PC-9 (cell line): ENCODE measurements at places on chromosomes 3 and 15. TPM values are rescaled to one million over a fixed set of nuclear protein-coding genes. Genes with fewer than 3 reads are reported as not detected.

- no peaks in the 10 kb centered on the region for H3K27me3 ChIP-seq
- no peaks in the 10 kb centered on the region for H3K36me3 ChIP-seq
- H3K4me1 ChIP-seq, result peaks cover 10% of the 10 kb centered on the region
These were observed 24.8 kb upstream of the RBP1 start for GRCh38 chr3:139564294-139564861.

GRCh38 chr3:160678292-160678842 is 1.4 kb downstream of the ARL14 start:
- peaks cover 57% of the 10 kb centered on the region for H3K4me1 ChIP-seq
- peaks cover 5% of the 10 kb centered on the region; the same call in 1 of the 2 replicates for H3K36me3 ChIP-seq
- H3K4me3 ChIP-seq, result peak overlapping the region; percentile 48
- H3K27ac ChIP-seq, result peak overlapping the region; percentile 91

DNA sequence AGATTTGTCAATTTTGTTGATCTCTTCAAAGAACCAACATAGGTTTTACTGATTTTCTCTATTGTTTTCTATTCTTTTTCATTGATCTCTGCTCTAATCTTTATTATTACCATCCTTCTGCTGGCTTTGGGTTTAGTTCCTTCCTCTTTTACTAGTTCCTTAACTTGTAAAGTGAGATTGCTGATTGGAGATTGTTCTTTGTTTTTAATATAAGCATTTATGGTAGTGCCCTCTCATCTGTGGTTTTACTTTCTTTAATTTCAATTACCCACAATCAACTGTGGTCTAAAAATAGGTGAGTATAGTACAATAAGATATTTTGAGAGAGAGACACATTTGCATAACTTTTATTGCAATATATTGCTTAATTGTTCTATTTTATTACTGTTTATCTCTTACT is 13.2 kb upstream of the CLRN1 start:
- no peak overlapping the region for H3K4me3 ChIP-seq
- H3K4me1 ChIP-seq, result no peaks in the 10 kb centered on the region
- H3K27ac ChIP-seq, result no peak overlapping the region
- no peaks in the 10 kb centered on the region for H3K36me3 ChIP-seq

- peaks cover 7% of the 10 kb centered on the region for H3K4me1 ChIP-seq
- DNase-seq, result no peak
- H3K36me3 ChIP-seq, result 0 out of 2 replicates have a peak, but pooled peaks cover 4% of the 10 kb centered on the region
- H3K27me3 ChIP-seq, result no peaks in the 10 kb centered on the region
- no peak overlapping the region for H3K4me3 ChIP-seq
These were observed 5.7 kb downstream of the DUT start for GRCh38 chr15:48336940-48337339.

- H3K27me3 ChIP-seq, result peaks cover 29% of the 10 kb centered on the region
- no peak overlapping the region for H3K4me3 ChIP-seq
- DNase-seq, result no peak
- no peaks in the 10 kb centered on the region for H3K4me1 ChIP-seq
These were observed 44.3 kb upstream of the NTRK3 start for GRCh38 chr15:88300861-88301260.

DNA sequence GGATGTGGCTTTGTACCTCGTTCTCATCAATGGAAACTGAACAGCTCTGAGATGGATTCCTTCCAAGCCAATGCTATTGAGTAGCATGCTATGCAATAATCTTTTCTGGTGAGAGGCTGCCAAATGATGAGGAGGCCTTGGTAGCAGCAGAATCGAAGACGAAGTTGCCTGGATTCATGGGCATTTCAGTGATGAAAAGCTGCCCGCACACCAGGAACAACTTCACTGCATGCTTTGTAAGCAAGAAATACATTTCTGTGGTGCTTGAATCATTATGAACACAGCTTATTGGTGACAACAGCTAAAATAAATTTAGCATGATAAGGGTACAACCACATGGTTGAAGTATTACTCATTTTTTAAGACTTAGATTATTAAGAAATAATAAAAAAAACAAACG is 246.8 kb upstream of the ROBO1 start:
- H3K36me3 ChIP-seq, result no peaks in the 10 kb centered on the region
- H3K4me3 ChIP-seq, result no peak overlapping the region
- no peak overlapping the region for H3K27ac ChIP-seq
- DNase-seq, result no peak

DNA sequence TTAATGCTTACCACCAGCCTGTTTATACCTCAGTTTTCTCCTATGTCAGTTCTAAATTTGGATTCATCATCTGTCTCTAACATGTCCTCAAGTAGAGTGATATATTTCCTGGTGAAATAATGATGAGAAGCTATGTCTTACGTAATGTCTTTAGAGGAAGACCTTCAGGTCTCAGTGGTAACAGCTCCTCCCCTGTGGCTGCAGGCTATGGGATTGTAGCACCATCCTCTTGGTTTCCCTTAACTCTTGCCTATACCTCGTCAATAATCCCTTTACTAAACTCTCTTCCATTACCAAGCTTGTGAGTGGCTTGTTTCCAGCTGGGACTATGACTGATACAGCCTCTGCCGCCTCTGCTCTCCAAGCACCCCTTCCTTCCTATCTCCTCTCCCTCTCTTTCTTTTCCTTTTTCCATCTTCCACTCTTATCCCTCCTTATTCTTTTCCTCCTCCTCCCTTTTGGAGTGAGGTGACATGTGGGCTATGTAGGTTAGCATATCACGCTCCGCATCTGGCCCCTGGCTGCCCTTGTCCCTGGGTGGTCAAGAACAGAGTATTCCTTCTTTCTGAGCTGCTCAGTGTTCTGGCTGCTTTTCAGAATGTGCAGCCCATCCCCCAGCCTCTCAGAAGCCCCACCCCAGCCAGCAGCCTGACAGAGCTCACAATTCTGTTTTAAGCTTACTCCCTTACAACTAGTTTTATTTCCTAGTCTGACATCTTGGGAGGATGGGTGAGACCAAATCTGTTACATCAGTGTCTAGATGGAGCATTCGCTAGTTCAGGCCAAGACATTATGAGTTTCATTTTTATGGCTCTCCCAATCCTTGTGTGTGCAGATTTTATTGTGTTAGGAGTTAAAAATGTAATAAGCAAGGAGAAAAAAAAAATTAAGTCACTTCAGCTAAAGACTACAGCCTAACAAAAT is 75.0 kb upstream of the RNU6-1 start:
- 0 out of 2 replicates have a peak, but pooled peaks cover 11% of the 10 kb centered on the region for H3K4me1 ChIP-seq
- H3K4me3 ChIP-seq, result no peak overlapping the region
- DNase-seq, result no peak
- no peaks in the 10 kb centered on the region for H3K27me3 ChIP-seq
- no peaks in the 10 kb centered on the region for H3K36me3 ChIP-seq

- DNase-seq, result no peak
- no peaks in the 10 kb centered on the region for H3K27me3 ChIP-seq
- no peak overlapping the region for H3K4me3 ChIP-seq
- no peaks in the 10 kb centered on the region for H3K4me1 ChIP-seq
- no peaks in the 10 kb centered on the region for H3K36me3 ChIP-seq
These were observed 20.9 kb downstream of the AVEN start for GRCh38 chr15:34018021-34018645.

DNA sequence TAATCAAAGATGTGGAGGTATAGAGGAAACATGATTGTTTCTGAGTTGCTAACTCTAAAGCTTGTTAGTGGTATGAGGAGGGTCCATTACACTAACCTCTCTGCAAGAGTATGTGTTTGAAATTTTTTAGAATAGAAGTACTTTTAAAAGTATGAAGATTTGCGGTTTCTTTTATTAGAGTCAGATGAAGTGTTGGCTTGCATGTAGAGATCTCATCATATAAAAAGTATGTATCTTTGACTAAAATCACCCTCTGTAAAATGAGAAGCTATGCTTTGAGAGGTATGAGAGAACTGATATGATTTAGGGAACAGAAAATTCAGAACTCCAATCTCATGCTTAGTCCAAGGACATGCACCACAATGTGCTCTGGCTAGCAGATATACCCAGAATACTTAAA is 140.4 kb upstream of the MBNL1 start:
- no peak overlapping the region for H3K27ac ChIP-seq
- no peaks in the 10 kb centered on the region for H3K36me3 ChIP-seq
- no peaks in the 10 kb centered on the region for H3K4me1 ChIP-seq
- no peaks in the 10 kb centered on the region for H3K27me3 ChIP-seq
- DNase-seq, result no peak

GRCh38 chr3:129228891-129229585 is 20.4 kb upstream of the COPG1 start:
- no peaks in the 10 kb centered on the region for H3K36me3 ChIP-seq
- peak overlapping the region; percentile 82 for H3K27ac ChIP-seq
- H3K27me3 ChIP-seq, result no peaks in the 10 kb centered on the region
- H3K4me1 ChIP-seq, result peaks cover 72% of the 10 kb centered on the region

- no peak for DNase-seq
- H3K27me3 ChIP-seq, result no peaks in the 10 kb centered on the region
- no peak overlapping the region for H3K27ac ChIP-seq
- no peaks in the 10 kb centered on the region for H3K36me3 ChIP-seq
- no peak overlapping the region for H3K4me3 ChIP-seq
These were observed 64.5 kb upstream of the LRIG1 start for GRCh38 chr3:66565301-66565700.

- no peaks in the 10 kb centered on the region for H3K36me3 ChIP-seq
- H3K4me1 ChIP-seq, result no peaks in the 10 kb centered on the region
- H3K27ac ChIP-seq, result no peak overlapping the region
- no peak overlapping the region for H3K4me3 ChIP-seq
These were observed 38.7 kb downstream of the FEM1B start for GRCh38 chr15:68316061-68316804.

DNA sequence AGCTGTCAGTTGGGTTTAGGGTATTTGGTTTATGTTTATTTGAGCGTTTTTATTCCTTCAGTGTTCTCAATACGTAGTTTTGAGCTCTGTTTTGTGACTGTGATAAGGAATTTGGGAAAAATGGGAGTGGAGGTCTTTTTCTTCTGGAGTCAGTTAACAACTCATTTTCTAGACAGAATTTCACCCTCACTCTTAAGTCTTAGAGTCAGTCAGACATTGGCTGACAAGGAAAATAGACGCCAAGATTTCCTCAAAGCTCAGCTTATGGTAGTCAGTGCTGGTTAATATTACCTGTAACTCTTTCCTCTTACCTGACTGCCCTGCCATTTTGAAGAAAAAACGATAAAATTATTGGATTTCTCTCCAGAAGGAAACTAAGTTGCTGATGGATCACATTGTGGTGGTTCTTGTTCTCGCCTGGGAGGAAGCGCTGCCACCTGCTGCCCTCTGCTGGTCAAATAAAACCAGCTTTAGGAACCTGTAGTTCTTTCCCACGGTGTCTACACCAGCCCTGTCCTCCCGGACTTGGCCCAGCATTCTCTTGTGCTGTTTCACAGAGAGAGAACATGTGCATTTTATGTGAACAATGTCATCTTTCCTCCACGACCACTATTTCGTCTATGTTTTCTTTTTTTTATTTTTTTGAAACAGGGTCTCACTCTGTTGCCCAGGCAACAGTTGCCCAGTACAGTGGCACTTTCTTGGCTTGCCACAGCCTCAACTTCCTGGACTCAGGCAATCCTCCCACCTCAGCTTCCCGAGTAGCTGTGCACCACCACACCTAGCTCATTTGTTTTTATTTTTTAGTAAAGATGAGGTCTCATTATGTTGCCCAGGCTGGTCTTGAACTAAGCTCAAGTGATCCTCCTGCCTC is 41.4 kb upstream of the UMPS start:
- H3K27ac ChIP-seq, result no peak overlapping the region
- no peak overlapping the region for H3K4me3 ChIP-seq
- peak; percentile 57 for DNase-seq
- no peaks in the 10 kb centered on the region for H3K4me1 ChIP-seq

DNA sequence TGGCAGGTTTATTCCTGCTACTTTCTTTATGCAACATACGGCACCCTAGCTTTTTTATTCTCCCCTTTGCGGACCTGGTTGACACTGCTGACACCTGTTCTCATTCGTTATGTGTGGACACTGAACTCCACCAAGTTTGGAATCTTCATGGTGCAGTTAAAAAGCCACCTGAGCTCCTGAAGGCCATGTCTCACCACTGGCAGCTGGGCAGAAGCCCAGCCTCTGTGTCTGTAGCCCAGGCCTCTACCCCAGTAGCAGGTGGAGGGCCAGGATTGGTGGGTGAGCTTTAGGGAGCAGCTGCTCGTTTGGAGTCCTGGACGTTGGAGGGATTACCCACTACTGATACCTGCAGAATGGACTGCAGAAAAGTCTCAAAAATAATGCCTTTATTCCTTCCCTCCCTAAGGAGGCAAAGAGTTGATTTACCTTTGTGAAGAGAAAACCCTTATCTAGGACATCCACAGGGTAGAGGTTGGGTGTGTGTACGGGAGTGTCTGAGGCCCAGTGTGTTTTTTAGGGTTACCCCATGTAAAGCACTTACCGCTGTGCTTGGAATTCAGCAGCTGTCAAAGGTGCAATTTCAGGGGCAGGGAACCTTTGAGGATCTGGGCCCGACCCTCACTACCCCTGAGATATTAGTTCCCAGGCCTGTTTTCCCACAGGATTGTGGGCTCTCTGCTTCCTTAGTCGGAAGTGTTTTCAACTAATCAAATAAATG is 637 bp upstream of the CCNDBP1 start:
- peaks cover 30% of the 10 kb centered on the region for H3K4me1 ChIP-seq
- no peaks in the 10 kb centered on the region for H3K36me3 ChIP-seq
- no peak for DNase-seq
- H3K27me3 ChIP-seq, result no peaks in the 10 kb centered on the region

DNA sequence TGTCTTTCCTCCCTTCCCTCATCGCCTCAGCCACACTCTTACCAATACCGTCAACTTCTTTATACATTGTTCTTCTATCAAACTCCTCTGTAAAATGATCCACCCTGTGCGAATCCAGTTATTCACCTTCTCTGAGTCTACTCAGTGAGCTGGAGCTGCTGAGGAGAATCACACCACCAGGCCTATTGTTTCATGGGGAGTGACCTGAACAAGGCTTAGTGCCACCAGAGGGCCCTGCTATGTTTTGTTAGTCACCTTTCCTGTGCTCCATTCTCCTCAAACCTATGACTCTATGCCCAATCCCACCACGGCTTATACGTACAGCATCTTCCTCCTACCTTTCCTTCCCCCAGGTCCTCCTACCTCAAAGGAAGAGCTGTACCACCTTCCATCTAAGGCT is 50.4 kb upstream of the MED12L start:
- peaks cover 10% of the 10 kb centered on the region; the same call in 1 of the 2 replicates for H3K4me1 ChIP-seq
- no peak overlapping the region for H3K4me3 ChIP-seq
- no peak overlapping the region for H3K27ac ChIP-seq
- no peak for DNase-seq

The GOLGA8J gene
- not detected in 2 replicates for total RNA-seq

The SKIL gene
- 119 and 138 TPM in 2 replicates for total RNA-seq

The TMEM108 gene
- total RNA-seq, result not detected in 2 replicates

The GOLGA8H gene
- not detected in 2 replicates for total RNA-seq

The TP63 gene
- total RNA-seq, result 0.65 and 3.6 TPM in 2 replicates

The SLC15A2 gene
- total RNA-seq, result 1.1 and 2.8 TPM in 2 replicates

The LRTM1 gene
- total RNA-seq, result not detected in 2 replicates

The PLAAT1 gene
- total RNA-seq, result not detected in 2 replicates

The CNTN4 gene
- not detected in 2 replicates for total RNA-seq

The CHRD gene
- not detected in 2 replicates for total RNA-seq
